AG04450 (cell line): ENCODE measurements at places on chromosomes 7 and 10.

GRCh38 chr10:93775356-93775755 lies 17.6 kb downstream of the LGI1 start:
- DNase-seq: no peak

DNA sequence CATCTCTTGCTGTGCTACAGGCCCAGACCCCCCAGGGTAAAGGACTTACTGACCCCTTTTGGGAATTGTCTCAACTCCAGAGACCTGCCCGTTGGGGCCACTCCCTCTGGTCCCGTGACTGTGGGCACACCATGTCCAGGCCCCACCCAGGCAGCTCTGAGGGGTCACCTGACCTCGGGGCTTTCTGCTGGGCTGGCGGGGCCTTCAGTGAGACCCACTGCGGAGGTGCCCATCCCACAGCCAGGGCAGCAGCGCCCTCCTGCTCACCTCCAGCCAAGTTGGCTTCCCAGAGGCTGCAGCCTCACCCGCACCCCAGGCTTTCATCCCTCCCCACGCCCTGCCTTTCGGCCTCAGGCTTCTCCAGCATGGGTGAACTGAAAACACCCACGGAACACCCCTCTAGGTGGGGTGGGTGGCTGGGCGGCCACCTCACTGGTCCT lies 147.2 kb downstream of the DNAJB6 start:
- DNase-seq: no peak

- DNase-seq: no peak
Measured at GRCh38 chr10:131200856-131201470, 110.6 kb downstream of the TCERG1L start.

DNA sequence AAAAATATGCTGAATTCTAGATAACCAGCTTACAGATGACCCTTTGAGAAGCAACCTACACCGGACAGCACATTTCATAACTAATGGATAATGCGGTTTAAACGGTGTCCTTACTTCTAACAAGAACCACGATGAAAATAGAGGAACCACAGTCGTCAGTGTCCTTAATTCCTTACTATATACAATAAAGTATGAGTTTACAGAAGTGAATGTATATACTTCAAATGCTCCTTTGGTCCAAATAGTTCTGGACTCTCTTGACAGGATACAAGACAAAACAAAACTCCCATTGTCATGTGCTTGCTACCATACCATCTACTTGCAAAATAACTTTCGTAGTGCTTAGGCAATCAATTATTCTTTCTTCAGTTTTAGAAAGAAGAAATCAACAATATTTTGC lies 2.4 kb downstream of the NAMPT start:
- no peak for DNase-seq
